Substantia nigra (tissue), 51 donors: ENCODE measurements at places on chromosomes 12 and 14.

DNA sequence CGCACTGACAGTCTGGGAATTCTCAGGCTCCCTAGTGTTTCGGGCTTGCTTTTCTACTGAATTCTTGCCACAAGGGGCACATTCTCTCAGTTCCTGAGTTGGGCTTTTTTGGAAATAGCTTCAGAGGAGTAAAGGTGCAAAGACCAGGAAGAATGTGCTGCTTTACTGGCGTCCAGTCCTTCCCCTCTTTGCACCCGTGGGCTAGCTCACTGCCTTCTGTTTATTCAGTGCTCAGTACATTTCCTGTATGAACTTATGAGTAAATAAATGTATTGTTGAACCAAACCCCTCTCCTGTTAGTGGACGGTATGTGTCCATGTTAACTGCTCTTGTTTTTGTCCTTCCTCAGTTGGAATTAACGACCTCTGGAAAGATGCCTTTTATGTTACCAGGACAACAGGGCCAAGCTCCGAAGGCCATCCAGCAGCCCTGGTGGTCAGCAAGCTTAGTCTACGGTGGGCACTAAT, 24.0 kb downstream of the GSG1 start:
- DNase-seq: no peak

GRCh38 chr14:25833341-25834126, 764.3 kb downstream of the NOVA1 start:
- DNase-seq: peak; percentile 35

DNA sequence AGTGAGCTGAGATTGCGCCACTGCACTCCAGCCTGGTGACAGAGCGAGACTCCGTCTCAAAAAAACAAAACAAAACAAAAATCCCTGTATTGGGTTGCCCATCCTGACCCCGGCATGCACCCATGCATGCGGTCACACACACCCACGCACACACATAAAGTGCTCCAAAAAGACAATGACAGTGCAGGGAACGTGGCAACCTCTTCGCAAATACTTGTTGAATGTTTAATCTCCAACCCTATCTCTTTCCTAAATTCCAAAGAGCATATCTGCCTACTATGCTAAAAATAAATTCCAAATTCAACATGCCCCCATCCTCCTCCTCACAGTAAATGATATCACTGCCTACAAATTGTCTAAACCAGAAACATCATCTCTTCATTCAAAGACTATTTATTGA, 13.5 kb downstream of the SLC7A7 start:
- DNase-seq: no peak

- no peak for DNase-seq
These were observed 19.1 kb upstream of the RIN3 start for GRCh38 chr14:92494512-92494911.

GRCh38 chr14:74634964-74635363, 22.9 kb upstream of the LTBP2 start:
- no peak for DNase-seq

DNA sequence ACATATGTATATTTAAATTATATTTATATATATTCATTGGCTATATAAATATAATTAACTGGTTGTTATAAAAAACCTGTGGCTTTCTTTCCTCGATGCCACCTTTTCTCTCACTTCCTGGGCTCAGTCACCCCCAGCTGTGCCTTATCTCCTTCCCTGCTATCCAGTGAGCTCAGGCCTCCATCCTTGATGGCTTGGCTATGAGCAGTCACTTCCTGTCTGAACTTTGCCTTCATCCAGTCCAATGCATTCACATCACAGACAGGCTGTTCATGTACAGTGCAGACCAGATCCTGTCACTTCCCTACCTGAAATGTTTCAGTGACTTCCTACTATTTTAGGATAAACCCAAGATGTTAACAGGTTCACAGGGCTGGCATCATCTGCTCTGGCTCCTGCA, 115.3 kb upstream of the PRB2 start:
- DNase-seq: no peak

GRCh38 chr14:100374270-100374669, 51.1 kb downstream of the SLC25A47 start:
- no peak for DNase-seq

GRCh38 chr12:31928246-31929026, 30.8 kb upstream of the RESF1 start:
- DNase-seq: no peak

- no peak for DNase-seq
These were observed 64.2 kb downstream of the LLPH start for GRCh38 chr12:66066137-66066928.

- DNase-seq: no peak
These were observed 44.9 kb downstream of the DERA start for GRCh38 chr12:15956010-15956409.

DNA sequence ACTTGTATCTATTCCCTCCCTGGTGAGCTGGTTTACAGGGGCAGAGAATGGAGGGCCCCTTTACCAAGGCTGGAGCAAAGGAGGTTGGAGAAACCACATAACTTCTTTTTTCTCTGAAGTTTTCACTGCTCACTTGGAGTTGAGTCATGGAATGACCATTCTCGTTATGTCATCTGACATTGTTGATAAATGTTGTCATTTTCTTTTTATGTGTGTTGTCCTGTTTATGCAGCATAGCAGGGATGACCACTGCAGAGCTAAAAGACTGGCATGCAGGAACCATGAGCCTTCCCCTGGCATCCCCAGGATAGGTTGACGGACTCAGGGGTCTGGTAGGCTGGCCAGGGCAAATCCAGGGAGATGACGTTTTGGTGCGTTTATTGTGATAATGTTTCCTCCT, 256.8 kb upstream of the DDHD1 start:
- DNase-seq: no peak

- DNase-seq: no peak
These were observed 11.1 kb upstream of the LGALS3 start for GRCh38 chr14:55117803-55118441.

DNA sequence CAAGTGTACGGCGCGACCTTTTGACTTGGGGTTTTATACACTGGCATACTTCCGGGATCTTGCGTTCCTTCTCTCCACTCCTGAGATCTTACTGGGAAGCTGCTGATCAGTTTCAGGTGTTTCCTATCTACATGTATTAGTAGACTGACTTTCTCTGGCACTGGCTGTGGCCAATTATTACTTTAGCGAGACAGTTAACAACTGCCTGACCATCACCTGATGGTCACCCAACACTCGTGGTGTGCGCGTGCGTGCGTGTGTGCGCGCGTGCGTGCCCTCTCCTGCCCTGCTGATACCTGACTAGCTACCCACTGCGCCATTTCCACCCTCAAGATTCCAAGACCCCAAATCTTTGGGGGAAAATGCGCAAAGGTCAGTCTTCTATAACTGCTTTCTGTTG, 249.9 kb downstream of the AEBP2 start:
- no peak for DNase-seq

DNA sequence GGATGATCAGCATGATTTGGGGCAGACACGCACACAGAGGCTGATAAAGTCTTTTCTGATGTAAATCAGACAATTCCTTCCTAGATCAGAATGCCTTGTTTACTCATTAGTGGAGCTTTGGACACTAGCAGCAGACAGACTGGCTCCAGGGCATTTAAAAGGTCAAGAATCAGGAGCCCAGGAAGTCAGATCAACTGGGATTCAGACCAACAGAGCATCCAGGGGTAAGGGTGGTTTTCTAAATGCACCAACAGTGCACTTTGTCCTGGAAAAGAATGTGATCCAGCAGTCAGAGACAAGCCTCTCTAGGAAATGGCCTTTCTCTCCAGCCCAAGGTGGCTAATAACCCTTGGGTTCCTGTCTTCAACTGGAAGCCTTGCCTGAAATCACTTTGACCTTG, 405.3 kb downstream of the MED13L start:
- DNase-seq: no peak

- no peak for DNase-seq
These were observed 26.3 kb upstream of the CD69 start for GRCh38 chr12:9786726-9787717.

- DNase-seq: no peak
These were observed 141.6 kb upstream of the AVPR1A start for GRCh38 chr12:63292471-63293221.

- no peak for DNase-seq
These were observed 30.6 kb downstream of the USP15 start for GRCh38 chr12:62290846-62291245.

- no peak for DNase-seq
These were observed 188.2 kb upstream of the RMST start for GRCh38 chr12:97274386-97274785.

DNA sequence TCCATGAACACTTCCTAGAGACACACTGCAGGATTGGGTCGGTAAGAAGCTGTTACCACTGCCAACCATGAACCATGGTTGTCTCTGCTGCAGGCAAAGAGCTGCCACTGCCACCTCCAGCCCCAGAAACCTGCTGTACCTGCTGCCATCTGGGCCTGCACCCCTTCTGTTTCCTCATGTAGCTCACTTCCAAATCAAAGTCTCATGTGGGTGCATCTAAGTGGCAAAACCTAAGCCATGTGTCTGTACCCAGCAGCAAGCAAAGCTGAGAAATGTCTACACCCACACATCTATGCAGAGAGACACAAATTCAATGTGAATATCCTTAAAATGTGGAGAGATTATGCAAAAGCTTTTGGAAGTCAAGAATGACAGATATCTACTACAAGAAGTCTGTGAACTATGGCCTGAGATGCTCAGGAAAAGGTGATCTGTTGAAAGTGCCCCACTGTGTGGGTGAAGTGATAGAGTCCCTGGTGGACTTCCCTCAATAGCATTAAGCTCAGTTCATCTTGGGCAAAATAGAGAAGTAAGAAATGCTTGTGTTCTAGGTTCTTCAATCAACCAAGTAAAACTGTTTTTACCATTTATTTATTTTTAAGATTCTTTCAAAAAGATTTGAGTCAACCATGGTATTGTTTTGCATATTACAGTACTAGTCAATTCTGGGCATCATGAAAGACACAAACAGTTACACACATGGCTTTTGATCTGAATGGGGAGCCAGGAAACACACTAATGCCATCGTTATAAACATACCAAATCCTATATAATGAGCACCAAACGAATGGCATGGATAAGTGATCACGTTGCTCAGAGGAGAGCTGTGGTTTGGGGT, 64.4 kb downstream of the FOS start:
- no peak for DNase-seq

DNA sequence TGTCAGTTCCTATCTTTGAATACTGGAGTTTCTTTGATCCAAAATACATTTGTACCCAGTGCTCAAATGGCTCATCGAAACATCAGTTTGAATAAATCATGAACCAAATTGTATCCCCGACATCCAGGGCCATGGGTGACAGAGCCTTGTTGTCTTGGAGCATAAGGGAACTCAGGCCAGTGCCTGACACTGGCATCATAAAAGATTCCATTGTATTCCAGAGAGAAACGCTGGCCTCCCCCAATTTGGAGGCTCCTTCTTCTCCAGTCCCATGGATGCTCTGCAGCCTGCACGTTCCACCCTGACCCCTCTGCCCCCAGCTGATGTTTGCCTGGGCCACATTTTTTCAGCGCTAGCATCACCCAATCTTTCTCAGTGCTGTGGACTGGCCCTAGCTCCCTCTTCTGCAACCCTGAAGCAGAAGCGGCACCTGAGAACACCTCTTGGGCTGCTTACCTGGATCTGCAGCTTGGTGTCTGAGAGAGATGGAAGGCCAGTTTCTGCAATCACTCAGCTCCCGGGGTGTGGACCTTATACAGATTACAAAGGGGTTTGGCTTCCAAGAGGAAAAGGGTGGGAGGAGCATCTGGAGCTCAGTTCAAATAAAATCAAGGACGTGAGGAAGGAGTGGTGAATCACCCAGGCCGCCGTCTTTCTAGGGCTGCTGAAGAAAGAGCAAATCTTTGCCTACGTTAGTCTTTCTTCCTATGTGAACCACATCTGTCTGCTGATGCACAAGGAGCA, at the start of gene RNASE1:
Gene RNASE1 (minus strand): TSS at position 504 of the 744 bp plus-strand sequence. CDS start 776 bp downstream, outside the sequence.
- peak; percentile 77 for DNase-seq

GRCh38 chr14:90058876-90059458, 2.8 kb upstream of the KCNK13 start:
- no peak for DNase-seq
